ENCODE measurements at places on chromosomes 11 and 22.

GRCh38 chr11:125465255-125465654 is 30.8 kb downstream of the FEZ1 start:
- no peak for DNase-seq

DNA sequence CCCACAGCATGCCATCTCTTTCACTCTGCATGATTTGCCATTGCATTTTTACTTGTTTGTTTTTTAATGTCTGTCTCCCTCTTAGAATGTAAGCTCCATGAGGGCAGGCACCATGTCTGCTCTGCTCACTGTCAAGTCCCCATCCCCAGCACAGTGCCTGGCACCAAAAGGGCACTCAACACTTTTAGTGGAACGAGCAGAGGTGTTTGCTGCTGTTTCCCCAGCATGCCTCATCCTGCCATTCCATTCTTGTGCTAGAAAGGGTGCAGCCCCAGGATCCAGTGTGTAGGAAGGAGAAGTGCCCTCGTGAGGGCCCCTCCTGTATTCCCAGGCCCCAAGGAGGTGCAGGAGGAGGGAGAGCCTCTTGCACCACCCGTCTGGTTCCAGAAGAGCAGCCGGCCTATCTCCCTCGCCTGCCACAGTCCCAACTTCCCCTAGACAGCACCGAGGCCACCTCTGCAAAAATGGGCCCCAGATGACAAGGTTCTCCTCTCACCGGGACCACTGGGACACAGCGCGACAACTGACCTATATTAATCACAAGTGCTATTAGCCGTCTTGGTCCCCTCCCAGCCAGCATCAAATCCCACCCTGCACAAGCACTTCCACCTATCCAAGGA is 33.3 kb upstream of the CACNG2 start:
- DNase-seq, result no peak

GRCh38 chr11:115808351-115808940 is 304.2 kb upstream of the CADM1 start:
- no peak for DNase-seq

GRCh38 chr22:23527971-23528740 is 51.9 kb downstream of the IGLL1 start:
- no peak for DNase-seq

DNA sequence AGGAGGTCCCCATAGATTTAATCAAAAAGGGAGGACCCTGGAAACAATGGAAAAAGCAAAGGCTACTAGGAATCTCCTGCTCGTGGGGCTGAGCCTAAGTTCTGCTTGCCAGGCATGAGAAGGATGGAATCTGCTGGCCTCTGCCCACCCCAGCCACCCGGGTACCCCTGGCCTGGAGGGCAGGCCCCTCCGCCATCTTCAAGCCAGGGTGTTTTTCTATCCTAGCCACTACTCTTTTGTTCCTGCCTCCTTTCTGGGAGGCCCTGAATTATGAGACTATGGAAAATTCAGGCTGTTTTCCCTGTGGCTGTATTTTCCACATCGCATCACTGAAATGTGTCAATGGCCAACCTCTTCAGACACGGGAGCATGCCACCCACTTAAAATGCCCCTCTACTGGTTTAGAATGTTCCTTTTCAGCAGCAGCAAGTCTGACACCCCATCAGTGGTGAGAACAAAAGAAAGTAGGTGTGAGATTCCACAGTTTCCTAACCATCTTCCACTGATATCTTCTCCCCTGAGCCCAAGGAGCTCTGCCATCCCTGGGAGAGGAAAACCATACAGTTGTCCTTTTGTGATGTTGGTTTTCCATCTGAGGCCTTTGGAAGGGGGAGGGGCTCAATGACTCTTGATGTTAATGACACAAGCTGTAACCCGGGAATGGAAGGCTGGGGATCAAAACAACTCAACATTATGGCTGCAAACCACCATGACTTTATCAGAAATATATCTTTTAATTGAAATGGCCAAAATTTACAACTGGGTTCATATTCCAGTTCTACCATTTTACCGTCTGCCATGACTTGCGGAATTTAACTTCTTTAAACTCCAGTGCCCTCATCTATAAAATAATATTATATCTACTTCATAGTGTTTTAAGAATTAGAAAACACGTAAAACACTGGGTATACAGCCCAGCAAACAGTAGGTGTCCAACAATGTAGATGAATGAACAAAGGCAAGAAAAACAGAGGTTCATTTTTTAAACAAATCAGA is 22.2 kb downstream of the DKK3 start:
- no peak for DNase-seq

DNA sequence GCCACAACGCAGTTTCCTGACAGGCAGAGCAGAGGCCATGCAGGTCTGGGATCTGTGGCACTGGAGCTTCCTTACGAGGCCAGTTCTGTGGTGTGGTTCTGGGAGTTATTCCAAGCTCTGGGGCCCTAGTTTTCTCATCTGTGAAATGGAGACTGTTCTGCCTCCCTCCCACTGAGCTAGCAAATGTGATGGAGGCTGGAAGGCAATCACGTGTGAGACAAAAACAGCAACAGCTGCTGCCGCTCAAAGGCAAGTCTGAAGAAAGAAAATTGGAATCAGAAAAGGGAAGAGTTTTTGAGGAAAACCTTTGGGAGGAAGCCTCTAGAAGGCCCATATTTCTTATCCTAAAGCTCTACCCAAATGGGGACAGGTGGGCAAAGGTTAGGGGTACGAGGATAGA is 8.3 kb upstream of the RIC3 start:
- DNase-seq, result no peak

DNA sequence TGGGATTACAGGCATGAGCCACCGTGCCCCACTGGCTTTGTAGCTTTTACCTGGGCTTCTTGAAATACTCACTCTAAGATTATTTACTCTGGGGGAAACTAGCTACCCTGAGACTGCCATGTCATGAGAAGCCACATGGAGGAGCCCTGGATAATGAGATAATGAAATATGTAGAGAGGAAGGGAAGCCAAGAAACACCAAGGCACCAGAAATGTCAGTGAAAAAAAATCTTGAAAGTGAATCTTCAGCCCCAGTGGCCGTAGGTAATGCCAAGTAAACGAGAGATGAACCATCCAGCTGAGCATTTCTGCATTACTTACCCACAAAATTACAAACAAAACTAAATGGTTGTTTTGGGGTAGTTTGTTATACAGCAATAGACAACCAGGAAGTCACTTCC is 125.6 kb downstream of the APIP start:
- DNase-seq, result no peak

GRCh38 chr11:36156161-36156816 is 132.9 kb downstream of the COMMD9 start:
- no peak for DNase-seq

DNA sequence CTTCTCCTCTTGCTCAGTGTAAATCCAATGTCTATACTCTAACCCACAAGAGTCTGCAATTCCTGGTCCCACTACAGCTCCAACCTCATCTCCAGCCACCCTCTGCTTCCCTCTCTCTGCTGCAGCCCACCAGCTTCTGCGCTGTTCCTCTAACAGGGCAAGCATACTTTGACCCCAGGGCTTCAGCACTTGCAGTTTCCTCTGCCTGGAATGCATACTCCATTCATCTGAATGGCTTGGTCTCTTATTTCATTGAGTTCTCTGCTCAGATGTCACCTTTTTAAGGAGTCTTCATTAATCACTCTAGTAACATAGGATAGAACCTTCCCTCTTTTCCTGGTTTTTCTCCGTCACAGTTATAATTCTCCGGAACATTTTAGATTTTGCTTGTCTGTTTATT is 141.6 kb downstream of the BUD13 start:
- DNase-seq, result no peak

GRCh38 chr11:119044708-119045107 is 12.3 kb downstream of the HYOU1 start:
- DNase-seq, result no peak
